ENCODE measurements at places on chromosomes 7 and 10.

GRCh38 chr10:103736044-103736443 lies 119.3 kb downstream of the SH3PXD2A start:
- DNase-seq, result no peak

- no peak for DNase-seq
Measured at GRCh38 chr10:69486922-69487730, 35.9 kb downstream of the TSPAN15 start.

DNA sequence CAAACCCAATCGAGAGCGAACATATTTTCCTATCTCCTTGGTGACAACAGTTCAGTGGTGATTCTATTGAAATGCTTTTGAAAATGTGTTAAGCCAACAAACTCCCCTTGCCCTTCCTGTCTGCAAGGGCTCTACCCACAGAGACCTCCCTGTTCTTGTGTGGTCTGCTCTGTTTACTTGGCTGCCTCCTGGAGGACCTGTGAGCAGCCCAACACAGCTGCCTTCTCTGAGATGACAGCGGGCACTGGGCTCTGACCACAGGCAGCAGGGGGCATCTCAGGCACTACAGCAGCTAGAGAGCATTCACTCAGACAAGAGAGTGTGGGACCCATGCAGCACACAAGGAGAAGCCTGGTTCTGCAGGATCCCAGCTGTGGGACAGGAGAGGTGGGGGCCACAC lies 416.4 kb downstream of the TCERG1L start:
- no peak for DNase-seq

- DNase-seq, result no peak
Measured at GRCh38 chr7:2090526-2091520, 141.9 kb downstream of the MAD1L1 start.

- peak; percentile 14 for DNase-seq
Measured at GRCh38 chr7:128053023-128053422, 21.8 kb upstream of the LRRC4 start.

DNA sequence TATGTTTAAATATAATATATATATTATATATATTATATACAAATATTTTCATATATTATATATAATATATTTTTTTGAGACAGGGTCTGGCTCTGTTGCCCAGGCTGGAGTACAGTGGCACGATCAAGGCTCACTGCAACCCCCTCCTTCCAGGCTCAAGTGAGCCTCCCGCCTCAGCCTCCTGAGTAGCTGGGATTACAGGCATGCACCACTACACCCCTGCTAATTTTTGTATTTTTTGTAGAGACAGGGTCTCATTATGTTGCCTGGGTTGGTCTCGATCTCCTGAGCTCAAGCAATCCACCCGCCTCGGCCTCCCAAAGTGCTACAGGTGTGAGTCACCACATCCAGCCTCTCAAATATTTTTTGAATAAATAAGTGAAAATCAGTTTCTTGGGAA lies 215.5 kb downstream of the GATA3 start:
- no peak for DNase-seq

Data from CD4-positive, alpha-beta T cell treated with Interleukin-4 for 1 hour (primary cell).